CD4-positive, alpha-beta T cell treated with Interleukin-4 for 4 hours (primary cell): ENCODE measurements at places on chromosomes 7 and 10.

- no peak for DNase-seq
These were observed 587.5 kb upstream of the MGMT start for GRCh38 chr10:128879441-128880140.

DNA sequence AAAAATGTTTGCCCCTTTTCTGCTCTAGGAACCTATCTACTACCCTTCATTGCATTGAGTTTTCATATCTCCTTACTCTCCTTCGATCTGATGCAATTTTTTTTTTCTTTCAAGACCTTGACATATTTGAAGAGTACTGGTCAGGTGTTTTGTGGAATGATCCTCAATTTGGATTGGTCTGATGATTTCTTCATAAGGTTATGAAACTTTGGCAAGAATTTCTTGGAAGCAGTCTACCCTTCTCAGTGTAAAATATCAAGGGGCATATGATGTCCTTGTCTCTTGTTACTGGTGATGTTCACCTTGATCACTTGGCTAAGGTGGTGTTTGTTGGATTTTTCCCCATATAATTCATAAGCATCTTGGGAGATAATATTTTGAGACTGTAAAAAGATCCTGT, 64.7 kb downstream of the CPED1 start:
- no peak for DNase-seq

DNA sequence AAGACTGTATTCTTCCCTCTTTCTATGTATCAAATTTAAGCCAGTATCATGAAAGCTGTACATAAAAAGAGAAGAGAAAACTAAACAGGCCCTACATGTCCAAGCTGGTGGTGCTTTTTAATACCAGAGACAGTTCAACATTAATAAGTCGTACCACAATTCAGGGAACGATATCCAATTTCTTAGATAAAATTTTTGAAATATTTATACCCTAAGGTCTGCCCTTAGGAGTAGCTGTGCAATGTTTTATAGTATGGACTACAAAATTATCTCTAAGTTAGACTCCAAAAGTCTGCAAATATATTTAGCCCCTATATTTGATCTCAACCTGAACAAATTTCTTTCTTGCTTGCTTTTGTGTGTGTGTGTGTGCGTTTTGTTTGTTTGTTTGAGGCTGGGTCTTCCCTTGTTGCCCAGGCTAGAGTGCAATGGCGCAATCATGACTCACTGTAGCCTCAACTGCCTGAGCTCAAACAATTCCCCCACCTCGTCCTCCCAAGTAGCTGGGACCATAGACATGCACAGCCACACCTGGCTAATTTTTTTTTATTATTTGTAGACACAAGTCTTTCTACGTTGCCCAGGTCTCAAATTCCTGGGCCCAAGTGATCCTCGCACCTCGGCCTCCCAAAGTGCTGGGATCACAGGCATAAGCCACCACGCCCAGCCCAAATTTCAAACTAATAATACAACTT, 13.2 kb downstream of the ARHGAP19 start:
- no peak for DNase-seq

DNA sequence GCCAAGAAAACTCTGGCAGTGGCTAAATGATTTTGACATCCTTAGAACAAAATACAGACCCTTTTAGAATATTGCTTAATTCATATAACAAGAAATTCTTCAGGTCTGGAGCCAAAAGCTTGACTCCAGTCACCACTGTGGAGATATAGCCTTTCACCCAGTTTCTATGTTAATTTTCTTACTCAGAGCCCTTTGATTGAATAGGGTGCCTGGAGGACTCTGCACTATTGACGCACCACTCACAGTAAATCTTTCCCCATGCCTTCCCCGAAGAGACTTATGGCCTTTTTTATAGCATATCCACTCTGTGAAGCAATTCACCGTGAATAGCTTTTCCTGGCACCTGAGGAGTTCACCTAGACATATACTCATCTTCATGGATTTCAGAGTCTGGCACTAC, 613.8 kb downstream of the ZWINT start:
- no peak for DNase-seq
